IMR-90 (cell line): ENCODE measurements at places on chromosomes 13 and 19. TPM values are rescaled to one million over a fixed set of nuclear protein-coding genes. Genes with fewer than 3 reads are reported as not detected.

DNA sequence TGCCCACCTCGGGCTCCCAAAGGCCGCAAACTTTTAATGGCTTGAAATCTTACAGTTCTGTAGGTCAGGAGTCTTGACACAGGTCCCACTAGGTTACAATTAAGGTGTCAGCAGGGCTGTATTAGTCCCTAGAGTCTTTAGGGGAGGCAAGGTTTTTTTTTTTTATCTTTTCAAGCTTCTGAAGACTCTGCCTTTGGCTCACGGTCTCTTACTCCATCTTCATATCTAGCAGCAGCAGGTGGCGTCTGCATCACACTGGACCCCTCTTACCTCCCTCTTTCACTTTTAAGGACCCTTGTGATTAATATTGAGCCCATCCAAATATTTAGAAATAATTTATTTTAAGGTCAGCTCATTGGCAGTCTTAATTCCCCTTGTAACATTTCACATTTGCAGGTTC is 11.6 kb downstream of the MIR17HG start:
- no peak for DNase-seq

Gene CD33
- total RNA-seq = not detected in 2 replicates

DNA sequence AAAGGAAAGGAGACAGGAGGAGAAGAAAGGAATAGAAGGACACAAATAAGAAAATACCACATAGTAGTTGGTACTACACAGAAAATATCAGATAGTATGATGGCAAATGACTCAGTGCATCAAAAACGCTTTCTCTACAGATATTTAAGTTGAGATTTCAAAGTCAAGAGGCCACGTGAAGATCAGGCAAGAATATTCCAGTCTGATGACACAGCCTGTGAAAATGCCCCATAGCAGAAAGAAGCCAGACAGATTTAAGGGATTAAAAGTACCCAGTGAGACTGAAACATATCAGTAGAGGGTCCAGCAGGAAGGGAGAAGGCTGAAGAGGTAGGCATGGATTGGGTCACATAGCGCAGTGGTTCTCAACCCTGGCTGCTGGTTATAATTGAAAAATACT is 113.7 kb downstream of the VWA8 start:
- no peak for DNase-seq

Gene CLC
- total RNA-seq = not detected in 2 replicates

DNA sequence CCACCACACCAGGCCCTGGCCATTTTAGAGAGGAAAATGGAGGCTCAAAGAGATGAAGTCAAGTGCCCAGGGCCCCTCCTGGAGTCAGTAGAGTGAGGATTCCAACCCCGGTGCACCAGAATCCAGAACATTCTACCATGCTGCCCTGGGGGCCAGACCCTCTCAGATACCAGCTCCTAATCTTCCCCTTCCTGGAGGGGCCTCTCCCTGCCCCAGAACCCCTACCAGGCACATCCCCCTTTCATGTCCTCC is 11.1 kb downstream of the CAPN12 start:
- DNase-seq = no peak

- DNase-seq = no peak
Measured at GRCh38 chr19:36128392-36128736, 11.5 kb upstream of the CAPNS1 start.

Gene ZNF737
- 3.3 and 5.0 TPM in 2 replicates for total RNA-seq

DNA sequence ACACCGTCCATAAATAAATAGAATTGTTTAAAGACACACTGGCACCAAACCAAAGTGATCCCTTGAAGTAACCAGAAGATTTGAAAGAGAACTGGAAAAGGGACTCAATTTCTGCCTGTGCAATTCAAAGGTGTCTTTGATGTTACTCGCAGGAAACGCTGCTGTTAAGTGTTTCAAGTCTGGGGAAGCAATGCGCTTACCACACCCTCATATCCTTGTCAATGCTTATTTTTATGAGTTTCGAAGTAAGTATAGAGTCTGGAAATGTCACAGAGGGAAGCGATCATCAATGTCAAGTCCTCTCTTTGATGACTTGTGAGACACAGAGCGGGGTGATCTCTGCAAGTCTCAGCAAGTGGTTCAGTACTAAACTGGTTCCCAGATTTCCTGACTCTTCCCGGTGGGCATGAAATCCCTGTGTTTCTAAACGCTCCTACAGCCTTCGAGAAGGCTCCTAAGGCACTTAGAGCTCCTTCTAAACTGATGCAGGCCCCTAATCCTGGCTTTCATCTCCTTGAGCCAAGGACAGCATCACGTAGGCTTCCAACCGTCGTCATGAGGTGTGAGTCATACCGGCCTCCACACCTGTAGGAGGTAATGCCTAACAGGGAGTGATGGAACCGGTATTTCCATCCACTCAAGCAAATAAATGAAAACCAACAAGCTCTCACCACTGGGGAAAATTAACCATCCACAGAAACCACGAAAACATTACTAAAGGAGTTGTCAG is 22.8 kb downstream of the SYDE1 start:
- DNase-seq = no peak

DNA sequence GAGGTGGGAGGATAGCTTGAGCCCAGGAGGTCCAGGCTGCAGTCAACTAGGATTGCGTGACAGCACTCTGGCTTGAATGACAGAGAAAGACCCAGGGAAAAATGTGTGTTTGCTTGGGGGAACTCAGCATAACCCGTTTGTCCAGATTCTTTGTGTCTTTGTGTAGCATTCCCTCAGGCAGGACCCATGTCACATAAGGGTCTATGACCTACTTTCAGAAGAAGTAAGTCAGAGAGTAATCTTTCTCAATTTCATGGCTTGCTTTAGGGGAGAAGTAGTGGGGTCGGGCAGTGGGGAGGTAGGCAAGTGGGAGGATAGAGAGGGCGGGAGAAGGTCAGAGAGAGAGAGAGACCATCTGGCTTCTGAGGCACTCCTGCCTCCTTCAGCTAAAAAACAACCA is 11.9 kb upstream of the PSPC1 start:
- no peak for DNase-seq

DNA sequence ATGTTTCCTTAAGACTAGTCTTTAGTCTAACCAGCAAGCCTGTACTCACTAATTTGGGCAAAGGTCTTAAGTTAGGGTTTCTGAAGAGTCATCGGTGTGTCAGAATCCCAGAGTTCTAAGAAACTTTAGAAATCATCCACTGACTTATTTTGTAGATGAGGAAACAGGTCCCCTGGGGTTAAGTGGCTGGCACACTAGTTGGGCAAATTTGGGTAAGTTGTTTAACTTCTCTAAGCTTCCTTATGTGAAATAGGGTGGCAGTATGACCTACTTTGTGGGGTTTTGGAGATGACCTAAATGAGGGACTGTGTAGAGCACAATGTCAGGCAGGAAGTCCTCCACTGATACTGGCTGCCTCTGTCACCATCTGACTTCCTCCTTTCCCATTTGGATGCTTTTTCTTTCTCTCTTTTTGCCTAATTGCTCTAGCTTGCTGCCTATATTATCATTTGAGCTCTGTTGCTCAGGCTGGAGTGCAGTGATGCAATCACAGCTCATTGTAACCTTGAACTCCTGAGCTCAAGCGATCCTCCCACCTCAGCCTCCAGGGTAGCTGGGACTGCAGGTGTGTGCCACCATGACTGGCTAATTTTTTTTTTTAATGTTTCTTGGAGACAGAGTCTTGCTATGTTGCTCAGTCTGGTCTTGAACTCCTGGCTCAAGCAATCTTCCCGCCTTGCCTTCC is 2.3 kb downstream of the ADGRE3 start:
- DNase-seq = no peak

- DNase-seq = no peak
Measured at GRCh38 chr19:1591421-1592023, 1.1 kb downstream of the MBD3 start.

GRCh38 chr13:75149776-75150175 is 332.2 kb downstream of the TBC1D4 start:
- no peak for DNase-seq

- DNase-seq = no peak
Measured at GRCh38 chr13:67221630-67222226, 8.4 kb downstream of the PCDH9 start.

DNA sequence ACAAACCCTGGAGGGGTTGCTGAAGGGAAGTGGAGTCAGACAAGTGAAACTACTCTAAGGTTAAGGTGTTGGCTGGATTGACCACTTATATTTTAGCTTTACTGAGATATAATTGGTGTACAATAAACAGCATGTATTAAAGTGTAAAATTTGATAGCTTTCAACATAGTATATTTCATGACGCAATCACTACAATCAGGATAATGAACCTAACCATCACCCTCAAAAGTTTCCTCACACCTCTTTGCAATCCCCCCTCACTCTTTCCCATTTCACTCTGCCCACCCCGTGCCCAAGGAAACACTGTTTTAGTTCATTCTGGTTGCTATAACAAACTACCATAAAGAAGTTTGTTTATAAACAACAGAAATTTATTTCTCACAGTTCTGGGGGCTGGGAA is 508.0 kb downstream of the FGF9 start:
- no peak for DNase-seq

DNA sequence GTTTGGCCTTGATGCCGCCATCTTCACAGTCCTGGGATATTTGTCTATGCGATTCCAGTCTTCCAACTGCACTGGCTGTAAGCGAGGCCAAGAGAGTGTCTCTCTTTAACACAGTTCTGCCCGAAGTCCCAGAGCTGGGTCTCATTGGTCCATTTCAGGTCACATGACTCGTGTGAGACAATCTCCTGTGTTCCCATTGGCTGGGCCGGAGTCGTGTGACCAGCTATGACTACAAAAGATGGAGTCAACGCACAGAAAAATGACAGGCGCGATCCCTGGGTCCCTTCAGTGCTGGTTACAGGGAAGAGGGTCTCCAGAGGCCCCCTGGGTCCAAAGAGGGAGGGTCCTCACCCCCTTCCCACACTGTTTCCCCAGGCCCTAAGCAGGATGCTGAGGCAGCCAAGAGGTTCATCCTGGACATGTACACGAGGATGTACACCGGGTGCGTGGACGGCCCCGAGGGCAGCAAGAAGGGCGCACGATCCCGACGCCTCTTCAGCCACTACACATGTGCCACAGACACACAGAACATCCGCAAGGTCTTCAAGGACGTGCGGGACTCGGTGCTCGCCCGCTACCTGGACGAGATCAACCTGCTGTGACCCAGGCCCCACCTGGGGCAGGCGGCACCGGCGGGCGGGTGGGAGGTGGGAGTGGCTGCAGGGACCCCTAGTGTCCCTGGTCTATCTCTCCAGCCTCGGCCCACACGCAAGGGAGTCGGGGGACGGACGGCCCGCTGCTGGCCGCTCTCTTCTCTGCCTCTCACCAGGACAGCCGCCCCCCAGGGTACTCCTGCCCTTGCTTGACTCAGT is 15.9 kb upstream of the S1PR4 start:
- DNase-seq = no peak

DNA sequence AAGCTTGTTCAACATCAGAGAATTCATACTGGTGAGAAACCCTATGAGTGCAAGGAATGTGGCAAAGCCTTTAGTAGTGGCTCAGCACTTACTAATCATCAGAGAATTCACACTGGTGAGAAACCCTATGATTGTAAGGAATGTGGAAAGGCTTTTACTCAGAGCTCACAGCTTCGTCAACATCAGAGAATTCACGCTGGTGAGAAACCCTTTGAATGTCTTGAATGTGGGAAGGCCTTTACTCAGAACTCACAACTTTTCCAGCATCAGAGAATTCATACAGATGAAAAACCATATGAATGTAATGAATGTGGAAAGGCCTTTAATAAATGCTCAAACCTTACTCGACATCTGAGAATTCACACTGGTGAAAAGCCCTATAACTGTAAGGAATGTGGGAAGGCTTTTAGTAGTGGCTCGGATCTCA is 25.2 kb downstream of the ZNF383 start:
- DNase-seq = no peak

DNA sequence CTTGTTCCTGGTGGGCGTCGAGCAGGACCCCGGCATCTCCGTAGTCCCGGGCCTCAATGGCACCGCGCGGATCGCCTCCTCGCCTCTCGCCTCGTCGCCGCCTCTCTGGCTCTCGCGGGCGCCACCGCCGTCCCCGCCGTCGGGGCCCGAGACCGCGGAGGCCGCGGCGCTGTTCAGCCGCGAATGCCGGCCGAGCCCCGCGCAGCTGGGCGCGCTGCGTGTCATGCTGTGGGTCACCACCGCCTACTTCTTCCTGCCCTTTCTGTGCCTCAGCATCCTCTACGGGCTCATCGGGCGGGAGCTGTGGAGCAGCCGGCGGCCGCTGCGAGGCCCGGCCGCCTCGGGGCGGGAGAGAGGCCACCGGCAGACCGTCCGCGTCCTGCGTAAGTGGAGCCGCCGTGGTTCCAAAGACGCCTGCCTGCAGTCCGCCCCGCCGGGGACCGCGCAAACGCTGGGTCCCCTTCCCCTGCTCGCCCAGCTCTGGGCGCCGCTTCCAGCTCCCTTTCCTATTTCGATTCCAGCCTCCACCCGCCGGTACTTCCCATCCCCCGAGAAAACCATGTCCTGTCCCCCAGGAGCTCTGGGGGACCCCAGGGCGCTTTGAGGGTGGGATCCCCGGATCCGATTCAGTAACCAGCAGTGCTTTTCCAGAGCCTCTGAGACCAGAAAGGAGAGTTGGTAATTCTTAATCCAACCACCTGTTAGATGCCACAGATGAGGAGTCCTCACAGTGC is 885 bp downstream of the MLNR start:
- DNase-seq = peak; percentile 12

DNA sequence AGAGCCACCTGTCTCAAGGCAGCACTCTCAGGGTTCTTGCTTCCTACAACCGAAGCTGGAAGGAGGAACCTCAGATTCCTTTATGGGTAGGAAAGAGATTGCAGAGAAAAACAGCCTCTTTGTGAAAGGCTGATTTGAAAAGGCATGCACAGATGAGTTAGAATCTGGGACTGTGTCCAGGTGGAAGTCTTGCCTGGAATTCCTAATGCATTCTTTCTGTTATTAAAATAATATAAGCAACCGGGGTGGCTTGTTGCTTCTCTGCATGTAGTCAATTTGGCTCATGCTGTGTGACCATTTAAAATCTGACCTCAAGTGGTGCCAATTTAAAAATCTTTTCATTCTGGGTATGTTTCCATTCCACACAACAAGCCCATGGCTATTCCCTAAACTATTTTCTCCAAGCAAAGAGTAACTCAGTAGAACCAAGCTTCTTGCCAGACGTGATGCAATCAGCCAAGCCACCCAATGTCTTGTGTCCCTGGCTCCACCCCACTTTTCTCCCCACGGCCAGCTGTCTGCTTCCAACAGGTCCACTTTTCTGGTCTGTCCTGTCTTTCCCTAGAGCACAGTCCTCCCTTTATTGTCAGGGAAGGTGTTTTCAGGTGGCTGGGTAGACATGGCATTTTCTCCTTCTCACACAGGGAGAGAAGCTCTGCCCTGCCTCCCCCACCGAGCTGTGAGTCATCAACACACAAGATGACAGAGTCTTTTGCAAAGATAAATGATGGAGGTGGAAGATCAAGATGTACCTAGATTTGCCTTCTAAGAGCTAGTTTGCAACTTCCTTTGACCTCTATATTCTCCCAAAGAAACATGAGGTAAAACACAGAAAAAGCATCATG is 394.3 kb downstream of the FOXO1 start:
- DNase-seq = peak; percentile 22

Gene DHX34
- total RNA-seq = 4.5 and 5.6 TPM in 2 replicates

Gene GPC6
- total RNA-seq = 31.4 and 39.4 TPM in 2 replicates

DNA sequence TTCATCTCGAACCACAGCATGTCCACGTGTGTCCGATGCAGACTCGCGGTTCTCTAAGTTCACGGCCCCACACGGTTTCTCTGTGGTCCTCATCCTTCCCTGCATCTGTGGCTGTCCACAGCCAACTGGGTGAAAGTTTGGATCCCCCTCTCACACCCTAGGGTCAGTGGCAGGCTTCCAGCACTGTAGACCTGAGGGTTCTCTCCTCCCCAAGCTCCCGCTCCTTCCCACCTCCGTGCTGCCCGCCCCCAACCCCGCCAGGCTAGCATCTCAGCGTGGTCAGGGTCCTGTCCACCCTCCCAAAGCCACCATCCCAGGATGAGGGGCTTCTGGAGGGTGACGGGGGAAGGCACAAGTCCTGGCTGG is 3.0 kb downstream of the ANGPTL4 start:
- no peak for DNase-seq
